Germinal center (tissue), 1 donor: ENCODE measurements at places on chromosomes 16 and 17.

DNA sequence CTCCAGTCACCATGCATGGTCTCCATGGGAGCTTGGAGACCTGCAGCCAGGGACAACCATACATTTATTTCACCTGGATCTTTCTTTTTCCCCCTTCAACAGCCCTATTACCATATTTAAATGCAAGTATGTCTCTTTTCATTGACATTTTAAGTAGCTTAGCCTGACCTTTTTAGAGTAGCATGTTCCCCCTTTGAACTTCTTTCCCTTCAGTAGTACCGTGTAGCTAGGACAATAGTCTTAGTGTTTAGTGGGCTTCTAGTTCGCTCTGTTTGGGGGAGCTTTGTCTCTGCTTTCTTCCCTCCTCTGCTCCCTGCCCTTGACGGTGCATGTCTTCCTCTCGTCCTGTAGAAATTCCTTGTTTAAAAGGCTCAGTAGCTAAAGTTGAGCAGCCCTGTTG, 94.6 kb downstream of the CCDC182 start:
- no peak for DNase-seq

- no peak for DNase-seq
These were observed 2.6 kb downstream of the ADCY9 start for GRCh38 chr16:4113358-4114256.

- no peak for DNase-seq
These were observed 12.6 kb downstream of the DUSP14 start for GRCh38 chr17:37502009-37502936.

DNA sequence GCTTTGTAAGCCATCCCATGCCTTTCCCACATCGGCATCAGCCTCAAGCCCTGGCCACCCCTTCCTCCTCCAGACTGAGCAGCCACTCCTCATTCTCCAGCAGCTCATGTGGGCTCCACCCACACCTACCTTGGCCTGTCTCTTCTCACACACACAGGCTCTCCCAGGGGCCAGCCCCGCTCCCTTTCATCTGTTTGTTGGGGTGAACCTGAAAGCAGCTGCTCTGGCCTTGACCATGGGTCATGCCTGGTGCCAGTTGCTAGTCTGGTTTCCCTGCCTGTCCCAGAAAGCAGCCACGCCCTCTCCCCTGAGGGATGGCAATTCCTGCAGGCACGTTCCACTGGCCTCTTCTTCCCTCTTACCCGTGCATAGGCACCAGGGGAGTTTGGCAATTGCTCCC, 11.4 kb upstream of the TMEM238L start:
- no peak for DNase-seq

- DNase-seq, result peak; percentile 44
These were observed 186.7 kb downstream of the MSI2 start for GRCh38 chr17:57442914-57443571.
